Nucleus accumbens (tissue), 56 donors: ENCODE measurements at places on chromosomes 6 and 20.

DNA sequence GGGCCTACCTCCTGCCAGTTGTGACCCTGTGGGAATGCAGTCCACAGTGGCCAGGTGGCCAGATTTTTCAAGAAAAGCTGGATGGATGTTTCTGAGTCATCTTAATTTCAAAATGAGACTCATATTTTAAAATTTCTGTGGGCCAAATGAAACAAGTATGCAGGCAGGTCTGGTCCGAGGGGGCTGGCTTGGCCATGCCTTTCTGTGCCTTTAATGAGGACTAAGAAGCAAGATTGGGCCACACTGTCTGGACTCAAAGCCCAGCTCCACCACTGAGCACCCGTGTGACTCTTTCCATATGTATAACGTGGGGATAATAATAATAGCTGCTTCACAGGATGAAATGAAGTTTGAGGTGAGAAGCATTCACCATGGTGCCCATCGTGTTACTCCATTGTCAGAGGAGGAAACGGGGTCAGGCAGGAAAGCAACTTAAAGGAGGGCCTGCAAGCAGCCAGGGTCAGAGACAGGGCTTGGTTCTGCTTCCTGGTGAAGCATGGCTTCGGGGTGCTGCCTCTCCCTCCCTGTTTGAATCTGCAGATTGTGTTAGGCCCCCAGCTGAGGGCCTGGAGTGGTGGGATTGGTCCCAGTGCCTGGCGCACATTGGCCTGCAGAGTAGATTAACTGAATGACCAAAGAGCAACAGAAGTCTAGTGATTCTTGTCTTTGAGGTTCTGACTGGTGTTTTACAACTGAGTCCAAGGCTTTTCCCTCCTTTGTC is 3.8 kb downstream of the SOX12 start:
- no peak for DNase-seq

- DNase-seq: no peak
Measured at GRCh38 chr6:45132658-45133294, 195.4 kb upstream of the RUNX2 start.

GRCh38 chr20:20747298-20747697 is 34.9 kb upstream of the RALGAPA2 start:
- no peak for DNase-seq

DNA sequence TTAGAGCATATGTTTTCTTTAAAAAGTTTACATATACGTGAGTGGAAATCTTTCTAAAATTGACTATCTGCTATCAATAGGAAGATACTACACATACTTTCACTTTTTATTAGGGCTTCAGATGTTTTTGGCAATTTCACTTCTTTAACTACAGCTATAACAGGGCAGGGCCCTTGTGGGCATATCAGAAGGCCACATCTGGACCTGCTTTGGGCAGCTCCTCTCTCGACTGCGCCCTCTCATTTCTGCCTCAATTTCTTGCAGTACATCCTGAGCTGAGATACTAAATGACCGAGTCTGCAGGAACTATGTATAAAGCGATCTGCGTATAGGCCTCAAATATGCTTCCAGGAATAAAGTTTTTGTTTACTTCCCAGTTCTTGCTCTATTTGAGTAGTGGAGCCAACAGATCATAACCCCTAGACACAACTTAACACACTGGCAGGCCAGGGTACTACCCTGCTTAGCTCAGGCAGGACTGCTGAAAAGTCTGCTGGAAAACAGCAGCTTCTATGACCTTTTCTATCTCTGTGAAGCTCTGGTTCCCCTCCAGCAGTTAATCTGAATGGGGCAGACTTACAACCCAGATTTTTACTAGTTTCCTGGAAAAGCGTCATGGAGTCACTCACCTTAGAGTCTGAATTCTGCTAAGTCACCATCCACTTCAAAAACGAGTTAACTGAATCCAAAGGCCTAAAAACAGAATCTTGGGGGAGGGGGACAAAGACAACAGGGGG is 12.7 kb downstream of the GCLC start:
- no peak for DNase-seq

GRCh38 chr20:62277253-62277652 is 25.5 kb upstream of the ADRM1 start:
- DNase-seq: no peak

DNA sequence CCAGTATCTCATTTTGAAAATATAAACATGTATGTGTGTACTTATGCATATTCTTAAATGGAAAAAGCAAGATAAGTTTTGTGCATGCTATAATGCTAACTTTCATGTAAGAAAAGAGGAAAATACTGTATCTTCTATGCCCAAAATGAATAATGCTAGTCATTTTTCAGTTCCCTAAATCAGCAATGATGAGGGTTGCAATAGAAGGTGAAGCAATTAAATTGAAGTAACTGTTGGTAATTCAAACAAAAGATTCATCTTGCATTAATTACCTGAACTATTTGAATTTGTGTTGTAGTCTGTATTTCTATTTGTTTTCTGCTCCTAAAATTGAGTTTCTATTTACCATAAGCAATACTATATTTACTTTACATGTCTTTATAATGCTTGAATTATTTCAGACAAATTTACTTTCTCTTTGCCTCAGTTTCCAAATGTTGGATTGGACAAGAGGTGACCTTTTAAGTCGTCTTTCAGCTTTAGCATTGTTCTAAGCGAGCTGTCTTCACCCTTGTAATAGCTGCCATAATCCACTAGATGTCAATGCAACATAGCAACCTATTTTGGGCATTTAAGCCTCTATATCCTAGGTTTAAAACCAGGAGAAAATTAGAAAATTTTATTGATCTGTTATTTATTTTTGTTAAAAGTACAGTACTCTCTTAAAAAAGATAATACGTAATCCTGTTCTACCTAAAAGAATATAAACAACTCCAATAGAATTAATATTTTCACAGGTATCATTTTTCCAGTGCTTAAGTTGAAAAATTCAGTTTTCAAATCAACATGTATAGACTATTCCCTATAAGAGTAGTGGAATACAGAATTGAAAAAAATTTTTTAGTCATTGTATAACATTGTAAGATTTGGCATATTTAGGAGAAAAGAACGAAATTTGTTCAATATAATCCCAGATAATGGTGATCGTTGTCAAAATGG is 52.3 kb upstream of the IFNGR1 start:
- no peak for DNase-seq

DNA sequence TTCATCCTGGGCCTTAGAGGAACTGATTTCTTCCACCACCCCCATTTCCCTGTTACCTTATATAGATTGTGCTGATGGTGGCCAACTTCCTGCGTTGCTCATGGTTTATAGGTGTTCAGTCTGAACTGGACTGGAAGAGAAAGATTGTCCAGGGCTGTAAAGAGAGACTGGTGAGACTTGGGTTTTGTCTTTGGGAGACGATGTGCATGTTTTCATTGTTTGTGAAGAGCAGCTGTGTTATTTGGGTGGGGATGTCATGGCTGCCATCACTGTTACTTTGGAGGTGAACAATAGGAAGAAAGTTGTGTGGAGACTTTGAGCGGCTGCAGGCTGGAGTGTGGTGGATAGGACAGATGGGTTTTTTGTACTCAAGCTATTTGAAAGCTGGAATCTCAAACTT is 15.6 kb upstream of the MPC1 start:
- no peak for DNase-seq

- no peak for DNase-seq
Measured at GRCh38 chr20:51111290-51111689, 88.4 kb upstream of the KCNG1 start.

DNA sequence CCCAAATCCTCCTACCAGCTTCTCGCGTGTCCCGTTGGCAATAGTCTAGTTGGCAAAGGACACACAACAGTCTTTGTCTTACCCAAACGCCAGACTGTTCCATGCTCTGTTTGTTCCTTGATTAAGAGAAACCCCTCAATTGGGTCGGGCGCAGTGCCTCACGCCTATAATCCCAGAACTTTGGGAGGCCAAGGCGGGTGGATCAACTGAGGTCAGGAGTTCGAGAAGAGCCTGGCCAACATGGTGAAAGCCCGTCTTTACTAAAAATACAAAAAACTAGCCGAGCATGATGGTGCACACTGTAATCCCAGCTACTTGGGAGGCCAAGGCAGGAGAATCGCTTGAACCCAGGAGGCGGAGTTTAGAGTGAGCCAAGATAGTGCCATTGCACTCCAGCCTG is 153.7 kb downstream of the GRM4 start:
- no peak for DNase-seq

DNA sequence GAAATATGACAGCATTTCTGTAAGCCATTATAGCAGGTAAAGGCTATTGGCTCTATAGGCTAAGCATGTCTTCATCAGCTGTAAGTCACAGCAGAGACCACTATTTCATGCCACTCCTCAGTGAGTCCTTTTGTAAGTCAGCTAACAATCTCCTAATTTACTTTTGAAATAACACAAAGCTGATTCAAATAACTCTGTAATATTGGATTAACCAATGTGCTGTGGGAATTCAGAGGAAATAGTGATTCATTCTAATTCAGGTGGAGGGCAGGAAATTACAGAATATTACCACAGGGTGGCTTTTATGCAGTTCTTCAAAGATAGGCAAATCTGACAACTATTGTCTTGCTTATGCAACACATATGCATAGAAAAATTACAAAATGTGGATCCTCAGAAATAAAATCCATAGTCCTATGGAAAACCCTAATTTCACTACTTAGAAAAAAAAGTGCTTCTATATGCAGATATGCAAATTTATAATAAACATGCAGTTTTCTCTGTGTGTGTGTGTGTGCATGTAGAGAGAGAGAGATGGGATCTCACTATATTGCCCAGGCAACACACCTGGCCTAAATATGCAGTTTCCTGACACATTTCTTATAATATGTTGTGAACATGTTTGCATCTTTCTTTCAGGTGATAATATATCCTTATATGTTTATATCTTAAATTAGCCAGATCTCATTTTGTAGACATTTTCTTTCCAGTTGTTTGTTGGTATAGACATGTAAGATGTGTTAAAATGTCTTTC is 4.8 kb upstream of the SMIM28 start:
- no peak for DNase-seq

DNA sequence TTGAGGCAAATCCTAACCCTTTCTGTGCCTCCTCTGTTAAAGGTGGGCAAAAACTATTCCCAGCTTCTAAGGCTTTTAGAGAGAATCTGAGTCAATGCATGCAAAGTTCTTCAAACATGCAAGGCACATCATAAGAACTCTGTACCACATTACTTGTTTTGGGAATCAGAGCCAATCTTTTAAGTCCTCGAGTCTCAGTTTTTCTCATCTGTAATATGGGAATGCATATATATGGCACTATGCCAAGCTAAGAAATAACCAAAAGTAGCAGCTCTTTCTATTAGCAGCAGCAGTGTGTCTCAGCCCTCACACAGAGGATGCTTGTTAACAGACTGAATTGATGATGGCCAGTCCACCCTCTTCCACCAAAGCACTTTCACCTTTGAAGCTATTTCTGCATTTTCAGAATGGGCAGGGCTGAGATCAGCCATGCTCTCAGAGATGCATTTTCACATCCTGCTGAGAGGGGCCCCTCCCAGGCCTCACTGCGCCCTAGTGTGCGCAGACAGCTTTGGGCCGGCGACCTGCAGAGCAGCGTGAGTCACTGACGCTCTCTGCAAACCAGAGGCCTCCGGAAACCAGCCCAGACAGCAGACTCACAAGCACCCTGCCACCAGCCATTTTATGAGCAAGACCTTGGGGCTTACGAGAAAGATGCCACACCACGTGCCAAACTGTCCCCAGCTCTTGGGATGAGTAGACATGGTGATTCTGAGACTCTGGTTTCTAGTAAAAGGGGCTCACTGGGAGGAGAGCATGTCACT is 138.0 kb downstream of the NFATC2 start:
- DNase-seq: no peak

- no peak for DNase-seq
Measured at GRCh38 chr6:144321839-144322591, 36.9 kb downstream of the UTRN start.

GRCh38 chr6:73062130-73062529 is 163.2 kb downstream of the KHDC1L start:
- DNase-seq: no peak

- DNase-seq: no peak
Measured at GRCh38 chr20:16771213-16771612, 23.1 kb downstream of the OTOR start.

GRCh38 chr6:134787261-134787877 is 162.5 kb downstream of the ALDH8A1 start:
- DNase-seq: no peak

- DNase-seq: no peak
Measured at GRCh38 chr6:6723361-6723760, 134.8 kb downstream of the LY86 start.

DNA sequence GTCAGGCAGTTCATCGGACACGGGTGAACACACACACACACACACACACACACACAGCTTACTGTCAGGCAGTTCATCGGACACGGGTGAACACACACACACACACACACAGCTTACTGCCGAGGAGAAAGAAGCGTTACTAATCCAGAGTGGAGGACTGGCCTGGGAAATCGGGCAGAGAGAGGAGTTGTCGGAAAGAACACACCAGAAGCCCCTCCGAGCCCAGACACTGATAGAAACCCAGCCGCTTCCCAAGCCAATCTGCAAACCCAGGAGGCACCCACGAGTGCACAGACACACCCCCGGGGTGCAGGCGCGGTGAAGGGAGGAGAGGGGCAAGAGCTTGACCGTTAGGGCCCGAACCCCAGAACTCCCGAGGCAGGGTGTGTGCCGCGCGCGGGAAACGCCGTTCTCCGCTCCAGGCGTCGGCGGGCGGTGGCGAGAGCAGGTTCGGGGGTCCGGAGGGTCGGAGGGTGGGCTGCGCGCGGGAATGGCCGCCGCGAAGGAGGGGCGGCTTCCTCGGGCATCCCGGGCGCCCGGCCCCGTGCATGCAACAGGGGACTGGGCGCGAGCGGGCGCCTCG is 636 bp downstream of the ELOVL2 start:
- no peak for DNase-seq

DNA sequence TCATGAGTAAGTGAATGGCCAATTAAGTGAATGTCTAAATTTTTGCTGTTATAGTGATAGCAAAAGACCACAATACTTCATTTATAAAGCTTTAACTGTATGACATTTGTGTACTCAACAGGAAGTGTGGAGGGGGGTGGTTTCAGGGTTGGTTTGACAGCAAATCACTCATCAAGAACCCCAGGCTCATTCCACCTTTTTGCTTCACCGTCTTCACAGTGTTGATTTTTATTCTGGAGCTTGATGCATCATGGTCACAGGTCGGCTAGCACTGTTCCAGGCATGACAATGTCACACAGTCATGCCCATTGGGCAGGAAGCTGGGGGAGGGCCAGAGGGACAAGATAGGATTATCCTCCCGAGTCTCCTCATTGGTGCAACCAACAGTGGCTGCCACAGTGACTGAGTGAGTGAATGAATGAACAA is 75.0 kb downstream of the MDGA1 start:
- DNase-seq: no peak

DNA sequence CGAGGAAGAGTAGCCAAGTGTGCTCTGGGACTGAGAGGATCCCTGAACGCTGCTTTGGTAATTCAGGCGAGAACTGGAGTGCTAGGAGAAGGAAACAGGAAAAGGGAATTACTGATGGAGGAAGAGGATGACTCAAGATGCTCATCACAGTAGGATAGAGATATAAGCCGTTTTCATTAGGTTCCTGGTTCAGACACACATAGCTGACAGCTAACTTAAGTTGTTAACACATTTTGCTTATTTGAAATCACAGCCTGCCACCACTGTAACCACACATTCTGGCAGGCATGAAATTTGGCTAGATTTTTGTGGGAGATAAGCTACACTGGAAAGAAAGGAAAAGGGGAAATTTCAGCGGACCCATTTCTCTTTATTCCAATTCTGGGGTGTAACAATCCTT is 138.2 kb upstream of the SLC22A16 start:
- no peak for DNase-seq
